Amniotic stem cell (primary cell): ENCODE measurements at places on chromosomes 3 and 15.

DNA sequence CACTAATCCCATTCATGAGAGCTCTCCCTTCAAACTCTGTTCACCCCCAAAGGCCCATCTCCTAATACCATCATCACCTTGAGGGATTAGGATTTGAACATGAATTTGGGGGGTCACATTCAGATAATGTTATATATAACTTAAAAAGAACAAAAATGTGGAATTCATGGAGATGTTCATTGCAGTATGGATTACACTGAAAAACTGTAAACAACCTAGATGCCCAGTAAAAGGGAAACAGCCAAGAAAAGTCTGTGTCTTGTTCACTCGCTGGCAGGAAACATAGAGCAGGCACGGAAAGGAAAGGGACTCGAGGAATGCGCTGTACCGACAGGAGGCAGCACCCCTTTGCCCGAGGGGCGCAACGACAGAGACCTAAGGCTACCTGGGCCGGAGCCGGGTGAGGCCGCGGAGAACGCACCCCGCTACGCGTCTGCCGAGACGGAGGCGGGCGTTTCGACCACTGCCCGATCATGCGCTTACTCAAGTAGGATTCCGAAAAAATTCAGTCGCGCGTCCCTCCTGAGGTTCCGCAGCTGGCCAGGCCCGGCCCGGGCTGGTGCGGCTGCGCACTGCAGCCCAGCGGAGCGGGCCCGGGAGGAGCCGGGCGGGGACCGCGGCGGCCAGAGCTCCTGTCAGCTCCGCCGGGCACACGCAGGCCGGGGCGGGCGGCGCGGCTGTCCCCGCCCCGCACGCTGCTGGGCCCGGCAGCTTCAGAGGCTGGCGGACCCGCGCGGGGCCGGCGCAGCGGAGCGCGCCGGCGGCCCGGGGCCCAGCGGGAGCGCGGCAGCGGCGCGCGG lies 862 bp upstream of the MAN2A2 start:
- peak; percentile 76 for DNase-seq

DNA sequence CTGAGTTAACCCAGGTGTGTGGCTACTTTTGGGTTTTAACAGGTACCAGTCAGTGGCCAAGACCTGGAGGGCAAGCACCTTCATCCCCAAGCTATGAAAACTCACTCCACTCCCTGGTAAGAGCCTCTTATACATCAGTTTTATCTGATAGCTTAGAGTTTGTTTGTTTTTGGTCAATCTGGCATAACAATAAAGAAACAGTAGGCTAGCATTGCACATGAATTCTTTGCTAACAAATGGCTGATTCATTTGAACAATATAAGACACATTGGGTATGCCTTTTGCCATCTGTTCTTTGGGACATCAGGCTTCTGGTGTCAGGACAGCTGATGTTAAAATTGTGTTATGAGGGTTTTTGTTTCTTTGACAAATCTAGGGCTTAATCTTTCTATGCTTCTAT lies 125.0 kb upstream of the CGNL1 start:
- DNase-seq = no peak

DNA sequence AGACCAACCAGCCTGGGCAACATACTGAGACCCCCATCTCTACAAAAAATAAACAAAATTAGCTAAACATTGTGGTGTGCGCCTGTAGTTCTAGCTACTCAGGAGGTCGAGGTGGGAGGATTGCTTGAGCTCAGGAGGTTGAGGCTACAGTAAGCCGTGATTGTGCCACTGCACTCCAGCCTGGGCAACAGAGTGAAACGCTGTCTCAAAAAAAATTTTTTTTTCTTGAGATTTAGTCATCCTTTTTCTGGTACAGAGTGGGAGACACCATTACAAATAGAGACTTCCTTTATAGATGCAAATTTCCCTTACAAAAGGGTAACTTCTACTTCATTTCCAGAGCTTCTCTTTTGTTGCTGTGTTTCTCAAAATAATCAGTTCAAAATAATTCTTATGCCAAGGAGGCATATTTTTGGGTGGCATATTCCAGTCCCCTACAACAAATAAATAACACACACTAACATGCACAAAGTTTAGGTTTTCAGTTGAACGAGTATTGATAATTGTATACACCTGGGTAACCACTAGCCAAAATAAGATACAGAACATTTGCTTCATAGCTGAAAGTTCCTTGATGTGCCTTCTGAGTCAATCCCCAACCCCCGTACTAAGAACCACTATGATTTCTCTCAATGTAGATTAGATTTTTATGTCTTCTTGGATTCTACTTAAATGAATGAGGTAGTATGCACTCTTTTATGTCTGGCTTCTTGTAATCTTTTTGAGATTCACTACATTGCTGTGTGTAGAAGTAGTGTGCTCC lies 248.9 kb upstream of the PROK2 start:
- DNase-seq = no peak

DNA sequence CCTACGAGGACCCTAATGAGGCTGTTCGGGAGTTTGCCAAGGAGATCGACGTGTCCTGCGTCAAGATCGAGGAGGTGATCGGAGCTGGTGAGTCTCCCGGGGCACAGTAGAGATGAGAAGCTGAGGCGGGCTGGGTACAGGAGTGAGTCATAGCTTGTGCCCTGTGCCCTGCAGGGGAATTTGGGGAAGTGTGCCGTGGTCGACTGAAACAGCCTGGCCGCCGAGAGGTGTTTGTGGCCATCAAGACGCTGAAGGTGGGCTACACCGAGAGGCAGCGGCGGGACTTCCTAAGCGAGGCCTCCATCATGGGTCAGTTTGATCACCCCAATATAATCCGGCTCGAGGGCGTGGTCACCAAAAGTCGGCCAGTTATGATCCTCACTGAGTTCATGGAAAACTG lies 17.9 kb downstream of the EPHB3 start:
- DNase-seq = no peak

DNA sequence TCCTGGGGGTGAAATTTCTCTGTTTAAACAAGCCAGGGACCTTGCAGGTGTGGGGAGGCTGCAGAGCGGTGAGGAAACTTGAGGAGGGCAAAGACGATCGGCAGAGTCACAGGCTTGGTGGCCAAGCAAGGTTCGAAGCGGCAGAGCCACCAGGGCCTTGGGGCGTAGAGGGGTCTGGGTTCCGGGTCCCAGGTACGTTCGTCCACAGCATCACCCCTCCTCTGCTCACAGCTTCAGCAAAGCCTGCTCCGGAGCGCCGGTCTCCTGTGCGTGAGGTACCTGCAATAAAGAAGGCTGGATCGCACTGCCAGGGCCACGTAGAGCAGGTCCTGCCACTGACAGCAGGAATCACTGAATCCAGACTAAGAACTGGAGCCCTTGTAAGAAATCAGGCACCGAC lies 66.8 kb upstream of the PCSK6 start:
- no peak for DNase-seq

GRCh38 chr15:83545804-83546511 lies 98.8 kb downstream of the SH3GL3 start:
- no peak for DNase-seq

DNA sequence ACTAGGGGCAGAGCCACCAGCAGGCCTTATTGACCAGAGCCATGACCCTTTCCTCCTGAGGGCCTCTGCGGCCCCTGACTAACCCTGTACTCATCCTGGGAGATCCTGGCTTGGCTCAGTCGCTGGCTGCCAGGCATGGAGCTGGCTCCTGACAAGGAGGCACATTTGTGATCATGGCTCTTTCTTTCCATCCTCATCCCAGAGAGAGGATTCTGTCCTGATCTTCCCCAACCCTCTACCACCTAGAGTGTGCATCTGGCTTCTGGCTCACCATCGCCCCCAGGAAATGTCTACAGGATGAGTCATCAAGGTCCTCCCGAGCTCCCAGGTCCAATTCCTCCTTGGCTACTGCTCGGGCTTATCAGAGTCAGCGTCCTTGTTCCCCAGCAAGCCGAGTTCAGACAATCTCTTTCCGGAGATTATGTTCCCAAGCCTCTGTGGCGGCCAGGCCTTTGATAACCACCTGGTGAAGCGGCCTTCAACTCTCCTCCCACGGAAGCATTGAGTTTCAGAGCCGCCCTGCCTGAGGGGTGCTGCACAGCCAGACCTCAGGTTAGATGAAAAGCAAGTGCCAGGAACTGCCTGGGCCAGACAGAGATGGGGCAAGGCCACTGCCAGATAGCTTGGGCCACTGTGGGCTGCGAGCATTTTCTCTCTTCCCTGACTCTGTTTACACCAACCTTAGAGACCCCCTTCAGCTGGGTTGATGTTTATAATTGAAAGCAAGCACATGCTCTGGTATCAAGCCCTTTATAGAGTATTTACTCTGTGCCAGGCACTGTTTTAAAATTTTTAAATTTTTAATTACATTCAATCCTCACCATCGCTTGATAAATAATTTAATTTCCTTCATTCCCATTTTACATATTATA lies 44.3 kb upstream of the MRPS22 start:
- no peak for DNase-seq

- no peak for DNase-seq
Observed at GRCh38 chr3:99332718-99333117, 305.7 kb upstream of the COL8A1 start.
